H7 (cell line): ENCODE measurements at places on chromosomes 1 and 21.

DNA sequence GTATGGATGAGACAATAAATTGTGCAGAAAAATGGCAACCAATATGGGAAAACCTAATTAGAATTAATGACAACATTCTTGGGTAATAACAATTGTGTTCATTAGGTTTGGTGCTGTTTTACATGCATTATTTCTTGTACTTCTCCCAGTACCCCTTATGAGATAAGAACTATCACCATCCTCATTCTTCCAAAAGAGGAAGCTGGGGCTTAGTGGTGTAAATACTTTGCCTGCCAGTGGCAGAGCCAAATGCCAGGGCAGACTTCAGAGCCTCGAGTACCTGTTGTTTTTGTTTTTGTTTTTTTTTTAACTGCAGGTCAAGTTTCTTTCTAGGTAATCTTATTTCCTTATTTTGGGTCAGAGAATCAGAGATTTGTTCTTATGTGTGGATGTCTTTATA is 206.4 kb downstream of the RHOU start:
- no peak for DNase-seq

- DNase-seq = peak; percentile 32
Observed at GRCh38 chr1:236051242-236051791, 13.6 kb downstream of the NID1 start.

DNA sequence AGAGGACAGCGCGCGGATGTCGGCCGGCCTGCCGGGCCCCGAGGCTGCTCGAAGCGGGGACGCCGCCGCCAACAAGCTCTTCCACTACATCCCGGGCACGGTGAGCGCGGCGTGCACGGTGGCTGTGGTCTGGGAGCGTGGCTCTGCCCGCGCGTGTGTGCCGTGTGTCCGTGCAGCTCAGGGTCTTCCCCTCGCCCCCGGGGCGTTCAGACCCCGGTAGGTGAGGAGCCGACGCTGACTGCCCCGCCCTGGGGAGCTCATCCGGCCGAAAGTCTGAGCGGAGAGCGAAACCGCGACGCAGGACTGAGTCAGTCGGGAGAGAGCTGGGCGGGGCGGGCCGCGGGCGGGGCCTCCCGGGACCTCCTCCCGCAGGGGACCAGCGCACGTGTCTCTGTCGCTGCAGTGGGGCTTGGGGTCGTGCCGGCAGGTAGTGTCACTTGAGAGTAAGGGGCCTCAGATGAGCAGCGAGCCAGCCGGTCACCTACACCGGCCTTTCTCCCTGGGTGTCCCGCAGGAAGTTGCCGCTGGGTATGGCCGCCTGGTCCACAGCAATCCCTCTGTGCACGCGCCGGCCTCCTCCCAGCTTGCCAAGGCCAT is 520 bp downstream of the PLEKHN1 start:
- DNase-seq = peak; percentile 95

DNA sequence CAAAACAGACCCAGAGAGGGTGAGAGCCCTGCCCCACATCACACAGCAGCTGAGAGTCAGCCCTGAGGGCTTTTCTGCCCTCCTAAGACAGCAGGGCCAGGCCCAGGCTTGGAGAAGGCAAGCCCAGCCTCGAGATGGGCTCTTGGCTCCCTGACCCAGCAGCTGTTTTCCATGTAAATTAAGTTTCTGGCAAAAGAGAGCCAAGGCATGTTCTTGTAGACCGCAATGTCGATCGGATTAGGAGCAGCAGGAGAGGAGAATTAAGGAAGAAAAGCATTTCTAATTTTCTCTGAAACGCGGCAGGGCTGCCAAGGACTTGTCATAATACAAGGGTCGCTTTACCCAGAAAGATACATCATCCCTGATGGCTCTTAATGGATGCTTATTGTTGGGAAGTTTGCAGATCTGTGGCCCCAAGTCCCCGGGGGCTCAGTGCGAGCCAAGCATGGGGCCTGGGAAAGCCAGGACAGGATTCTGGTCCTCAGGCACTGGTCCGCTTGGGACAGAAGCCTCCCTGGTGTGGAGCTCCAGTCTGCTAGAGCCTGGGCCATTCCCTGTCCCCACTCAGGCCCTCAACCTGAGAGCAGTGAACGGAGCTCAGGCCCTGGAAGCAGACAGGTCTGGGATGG is 62.8 kb downstream of the DMRTB1 start:
- DNase-seq = no peak

DNA sequence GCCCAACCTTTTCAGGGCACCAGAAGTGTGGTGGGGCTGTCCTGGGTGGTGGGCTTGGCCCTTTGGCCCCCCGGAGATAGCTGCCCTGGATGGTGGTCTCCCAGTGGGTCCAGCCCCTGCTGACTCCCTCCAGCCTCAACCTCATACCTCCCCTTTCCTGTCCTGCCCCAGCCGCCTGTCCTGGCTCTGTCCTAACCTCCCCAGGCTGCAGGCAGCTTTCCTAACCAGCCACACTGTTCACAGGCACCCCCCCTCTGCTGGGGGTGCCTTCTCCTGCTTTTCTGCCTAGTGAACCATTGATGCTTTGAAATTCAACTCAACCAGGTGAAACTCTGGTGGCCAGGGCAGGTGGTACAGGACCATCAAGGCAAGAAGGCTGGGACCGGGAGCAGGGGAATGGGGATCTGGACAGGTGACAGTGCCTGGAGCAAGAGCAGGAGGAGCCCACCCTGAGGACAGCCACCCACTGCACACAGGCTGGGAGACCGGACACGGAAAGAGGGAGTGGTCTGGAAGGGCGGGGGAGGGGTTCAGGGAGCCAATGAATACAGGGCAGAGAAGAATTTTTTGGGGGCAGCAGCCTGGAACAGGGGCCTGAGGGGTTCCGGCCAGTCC is 35.9 kb downstream of the RAP1GAP start:
- DNase-seq = no peak

DNA sequence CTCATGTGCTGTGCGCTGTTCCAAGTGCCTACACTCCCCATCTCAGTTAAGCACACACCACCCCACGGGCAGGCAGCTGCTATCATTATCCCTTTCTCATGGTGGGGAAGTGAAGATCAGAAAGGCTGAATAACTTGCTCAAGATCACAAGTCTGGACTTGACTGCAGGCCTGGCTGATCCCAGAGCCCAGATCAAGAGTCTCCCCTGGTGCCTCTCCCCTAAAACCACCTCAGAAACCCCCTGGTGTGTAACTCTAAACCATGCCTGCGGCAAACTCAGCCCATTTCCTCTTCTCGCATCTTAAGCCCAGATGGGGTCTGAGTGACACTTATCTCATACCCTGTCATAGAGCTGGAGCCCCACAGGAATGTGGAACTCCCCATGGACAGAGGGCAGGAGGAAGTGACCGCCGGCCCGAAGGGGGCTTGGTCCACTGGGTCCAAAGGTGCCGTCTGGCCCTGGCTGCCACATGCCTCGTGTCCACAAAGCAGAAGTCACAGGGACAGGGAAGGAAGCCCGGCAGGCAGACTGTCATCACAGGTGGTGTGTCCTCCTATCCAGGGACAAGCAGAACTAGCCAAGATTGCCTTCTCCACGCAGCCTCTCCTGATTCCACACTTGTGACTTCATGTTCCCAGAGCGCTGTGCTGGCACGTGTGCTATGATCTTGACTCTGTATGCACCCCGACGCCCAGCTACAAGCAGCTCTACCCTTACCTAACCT is 92.1 kb downstream of the SYF2 start:
- peak; percentile 46 for DNase-seq

GRCh38 chr1:118890851-118891384 is 97.2 kb downstream of the TBX15 start:
- DNase-seq = no peak

DNA sequence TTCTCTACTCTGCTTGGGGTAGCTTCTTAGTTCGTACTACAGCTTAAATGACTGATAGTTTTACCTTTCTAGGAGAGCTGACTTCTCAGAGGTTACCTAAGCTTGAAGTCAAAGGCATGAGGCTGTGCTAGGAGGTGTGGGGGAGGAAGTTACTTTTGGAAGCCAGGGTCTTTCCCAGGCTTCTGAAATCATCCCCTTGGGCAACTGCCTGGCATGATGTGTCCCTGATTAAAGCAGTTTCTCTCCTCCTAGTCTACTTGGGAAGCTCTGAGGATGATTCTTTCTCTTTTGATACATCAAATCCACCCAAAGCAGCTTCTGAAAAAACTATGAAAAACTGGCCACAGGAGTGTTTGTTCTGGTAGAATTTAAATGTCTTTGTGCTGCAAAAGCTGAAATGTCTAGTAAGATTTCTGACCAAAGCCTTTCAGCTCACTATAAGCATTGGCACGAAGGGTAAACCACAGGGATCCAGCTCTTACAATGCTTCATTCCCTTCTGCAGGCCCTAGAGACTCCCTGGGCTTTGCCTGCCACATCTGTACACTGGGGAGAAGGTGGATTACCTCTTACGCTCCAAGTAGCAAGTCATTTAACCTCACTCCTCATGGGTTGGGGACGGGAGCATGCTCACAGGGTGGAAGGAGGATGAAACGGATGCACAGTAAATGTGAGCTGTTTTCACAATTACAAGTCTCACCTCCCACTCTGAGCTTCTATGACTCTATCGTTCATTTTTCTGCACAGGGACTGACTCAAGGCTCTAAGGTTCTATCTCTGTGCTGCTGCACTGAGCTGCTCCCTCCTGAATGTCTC is 59.6 kb downstream of the RUNX1 start:
- no peak for DNase-seq

GRCh38 chr21:42845296-42845965 is 33.9 kb downstream of the WDR4 start:
- peak; percentile 19 for DNase-seq

GRCh38 chr1:46757247-46757955 is 38.5 kb upstream of the EFCAB14 start:
- no peak for DNase-seq

- DNase-seq = no peak
Observed at GRCh38 chr1:75838079-75838478, 41.4 kb downstream of the MSH4 start.

- no peak for DNase-seq
Observed at GRCh38 chr1:36051821-36052220, 32.1 kb upstream of the TEKT2 start.

GRCh38 chr1:95375174-95375573 is 141.2 kb downstream of the RWDD3 start:
- no peak for DNase-seq

DNA sequence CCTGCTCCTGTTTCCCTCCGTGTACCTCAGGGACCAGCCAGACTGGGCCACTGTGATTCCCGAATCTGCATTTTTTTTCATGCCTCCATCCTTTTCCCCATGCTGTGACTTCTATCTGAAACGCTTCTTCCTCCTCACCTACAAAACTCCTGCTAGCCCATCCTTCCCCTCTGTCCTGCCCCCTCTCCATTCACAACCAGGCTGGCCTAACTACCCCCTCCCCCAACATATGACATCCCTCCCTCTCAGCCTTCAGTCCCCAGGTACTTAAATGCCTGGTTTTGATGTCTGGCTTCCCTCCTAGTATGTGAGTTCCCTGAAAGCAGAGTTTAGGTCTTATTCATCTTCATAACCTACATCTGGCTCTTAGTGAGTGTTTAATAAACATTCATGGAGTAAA is 82.7 kb downstream of the TAS1R2 start:
- DNase-seq = peak; percentile 75

- no peak for DNase-seq
Observed at GRCh38 chr21:22250355-22250754, 1252.1 kb downstream of the NCAM2 start.

- peak; percentile 85 for DNase-seq
Observed at GRCh38 chr1:25692560-25692959, 76.0 kb downstream of the MAN1C1 start.

DNA sequence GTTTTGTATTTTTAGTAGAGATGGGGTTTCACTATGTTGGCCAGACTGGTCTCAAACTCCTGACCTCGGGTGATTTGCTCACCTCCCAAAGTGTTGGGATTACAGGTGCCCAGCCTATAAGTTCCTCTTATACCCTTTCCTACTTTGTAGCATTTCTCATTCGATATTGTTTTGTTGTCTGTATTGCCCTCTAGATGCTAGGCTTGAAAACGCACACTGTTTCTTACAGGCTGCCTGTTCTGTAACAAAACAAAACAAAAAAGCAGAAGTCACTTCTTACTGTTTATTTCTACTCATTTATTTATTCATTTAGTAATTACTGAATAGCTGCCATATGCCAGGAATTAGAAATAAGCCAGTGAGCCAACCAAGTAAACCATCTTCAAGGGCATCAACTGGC is 136.9 kb upstream of the BMP8A start:
- no peak for DNase-seq

GRCh38 chr21:45255381-45256020 is 32.2 kb downstream of the POFUT2 start:
- DNase-seq = peak; percentile 67

DNA sequence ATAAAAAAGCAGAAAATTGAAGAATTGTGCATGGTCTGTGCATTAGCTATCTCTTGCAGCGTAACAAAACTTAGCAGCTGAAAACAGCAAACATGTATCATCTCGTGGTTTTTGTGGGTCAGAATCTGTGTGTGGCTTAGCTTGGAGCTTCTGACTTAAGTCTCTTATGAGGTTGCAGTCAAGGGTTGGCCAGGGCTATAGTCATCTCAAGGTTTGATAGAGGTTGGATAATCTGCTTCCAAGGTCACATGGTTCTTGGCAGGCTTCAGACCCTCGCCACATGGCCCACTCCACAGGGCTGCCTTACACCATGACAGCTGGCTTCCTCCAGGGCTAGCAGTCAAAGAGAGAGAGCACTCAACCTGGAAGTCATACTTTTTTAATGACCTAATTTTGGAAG is 35.9 kb downstream of the CNST start:
- no peak for DNase-seq

DNA sequence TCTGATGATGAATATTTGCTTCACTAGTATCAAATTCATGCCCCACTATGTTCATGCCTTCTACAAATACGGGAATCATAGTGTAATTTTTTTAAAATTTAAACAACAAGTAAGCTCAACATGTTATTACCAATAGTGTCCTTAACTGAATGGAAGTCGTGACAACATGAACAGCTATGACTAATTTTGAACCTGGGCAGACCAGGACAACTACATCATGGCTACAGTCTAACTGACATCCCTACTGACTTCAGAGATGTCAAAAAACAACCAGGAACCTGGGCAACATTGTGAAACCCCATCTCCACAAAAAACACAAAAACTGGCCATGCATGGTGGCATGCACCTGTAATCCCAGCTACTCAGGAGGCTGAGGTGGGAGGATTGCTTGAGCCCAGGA is 33.5 kb upstream of the RAP1A start:
- DNase-seq = no peak

DNA sequence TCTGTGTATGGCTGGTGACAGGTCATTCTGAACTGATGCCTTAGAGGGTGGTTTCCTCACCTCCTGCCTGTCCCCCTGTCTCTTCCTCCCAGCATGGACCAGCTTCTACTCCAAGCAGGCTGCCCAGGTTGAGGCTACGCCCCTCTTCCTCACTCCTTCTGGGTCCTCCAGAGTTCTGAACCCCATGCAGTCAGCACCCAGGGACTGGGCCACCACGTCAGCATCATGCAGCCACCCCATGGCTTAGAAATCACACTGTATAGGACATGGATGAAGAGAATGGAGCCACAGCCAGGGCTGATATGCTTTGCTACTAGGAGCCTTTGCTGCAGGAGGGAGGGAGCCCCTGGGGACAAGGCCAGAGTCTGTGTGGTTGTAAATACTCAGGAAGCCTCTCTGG is 8.3 kb downstream of the FOXO6 start:
- DNase-seq = no peak
